Epithelial cell of alveolus of lung (primary cell): ENCODE measurements at places on chromosomes 6 and 20. TPM values are rescaled to one million over a fixed set of nuclear protein-coding genes. Genes with fewer than 3 reads are reported as not detected.

Gene SPATA25
- 0.72 and 1.2 TPM in 2 replicates for total RNA-seq

Gene SAYSD1
- 9.4 and 13.4 TPM in 2 replicates for total RNA-seq

Gene CALHM4
- total RNA-seq: not detected in 2 replicates

Gene SLC35F1
- under 0.01 TPM in 1 of 2 replicates, not detected in the other for total RNA-seq

Gene HUS1B
- 0.40 and 0.91 TPM in 2 replicates for total RNA-seq

Gene MEI4
- not detected in 2 replicates for total RNA-seq

Gene CAGE1
- total RNA-seq: under 0.01 TPM in 1 of 2 replicates, not detected in the other
